ENCODE measurements at places on chromosomes 1 and 21. TPM values are rescaled to one million over a fixed set of nuclear protein-coding genes. Genes with fewer than 3 reads are reported as not detected.

The TNFRSF8 gene
- total RNA-seq = 0.53 TPM

The ZBED6 gene
- total RNA-seq = 23.1 TPM

The TNNT2 gene
- not detected for total RNA-seq

The CELA3A gene
- not detected for total RNA-seq

DNA sequence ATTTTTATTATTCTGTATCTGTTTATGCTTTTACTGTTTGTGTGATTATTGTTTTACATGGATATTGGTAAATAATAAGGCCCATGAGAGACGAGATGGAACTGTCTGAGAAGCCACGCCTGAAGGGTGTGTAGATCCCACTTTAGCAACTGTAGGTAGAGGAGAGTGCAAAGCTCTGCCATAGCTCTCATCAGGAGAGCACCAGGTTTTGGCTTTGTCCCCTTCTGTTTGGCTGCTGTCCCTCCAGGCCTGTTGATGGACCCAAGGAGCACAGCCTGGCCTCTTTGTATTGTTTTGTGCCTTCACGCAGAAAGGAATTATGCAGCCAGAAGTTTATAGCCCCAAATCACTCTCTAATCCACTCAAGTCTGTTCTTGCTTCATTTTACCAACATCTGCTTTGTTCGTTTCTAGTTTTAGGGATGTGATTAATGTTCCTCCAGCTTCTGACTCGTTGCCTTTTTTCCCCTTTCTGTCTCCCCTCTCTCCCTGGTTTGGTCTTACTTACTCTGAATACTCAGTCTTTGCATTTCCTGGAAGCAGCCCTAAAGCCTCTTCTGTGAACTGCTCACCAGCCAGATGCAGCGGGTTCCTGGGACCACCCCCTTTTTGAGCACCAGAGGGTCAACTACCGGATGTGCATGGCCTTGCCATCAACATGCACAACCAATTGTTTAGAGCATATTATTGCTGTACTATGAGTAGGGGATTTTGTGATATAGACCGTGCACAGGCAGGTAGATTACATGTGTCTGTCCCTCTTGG, 127.3 kb downstream of the HHAT start:
- no peak for DNase-seq

DNA sequence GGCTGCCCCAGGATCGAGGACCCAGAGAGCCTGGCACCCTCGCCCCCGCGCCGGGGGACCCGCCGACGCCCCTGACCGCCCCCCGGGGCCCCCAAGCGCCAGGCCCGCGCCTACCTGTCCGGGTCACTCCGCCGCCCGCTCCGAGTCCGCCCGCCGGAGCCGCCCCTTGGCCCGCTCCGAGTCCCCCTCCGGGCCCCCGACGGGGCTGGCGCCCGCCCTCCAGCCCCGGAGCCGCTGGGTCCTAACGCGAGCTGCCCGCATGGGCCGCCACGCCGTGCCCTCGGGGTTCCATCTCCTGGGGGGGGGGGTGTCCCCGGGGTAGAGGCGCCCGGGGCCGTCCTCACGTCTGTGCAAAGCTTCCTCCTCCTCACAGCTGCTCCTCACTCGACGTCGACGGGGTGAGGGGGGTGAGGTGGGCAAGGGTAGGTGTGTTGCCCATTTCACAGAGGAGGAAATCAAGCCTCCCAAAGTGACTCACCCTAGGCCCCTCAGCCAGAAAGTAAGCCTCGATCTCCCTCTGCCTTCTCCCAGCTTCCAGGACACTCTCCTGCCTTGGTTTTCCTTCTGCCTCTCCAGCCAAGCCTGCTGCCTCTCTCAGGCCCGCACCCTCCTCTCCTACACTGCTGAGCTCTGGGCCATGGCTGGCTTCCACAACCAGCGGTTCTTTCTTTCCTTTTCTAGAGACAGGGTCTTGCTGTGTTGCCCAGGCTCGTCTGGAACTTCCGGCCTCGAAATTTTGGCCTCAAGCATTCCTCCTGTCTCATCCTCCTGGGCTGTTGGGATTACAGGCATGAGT, at the start of gene MFAP2:
MFAP2 (minus strand) TSS at position 148 of the 796 bp plus-strand sequence. CDS start 2,347 bp downstream, outside the sequence.
- no peak for DNase-seq

GRCh38 chr1:144101397-144102045, 129.7 kb upstream of the FAM72C start:
- DNase-seq = peak; percentile 1

DNA sequence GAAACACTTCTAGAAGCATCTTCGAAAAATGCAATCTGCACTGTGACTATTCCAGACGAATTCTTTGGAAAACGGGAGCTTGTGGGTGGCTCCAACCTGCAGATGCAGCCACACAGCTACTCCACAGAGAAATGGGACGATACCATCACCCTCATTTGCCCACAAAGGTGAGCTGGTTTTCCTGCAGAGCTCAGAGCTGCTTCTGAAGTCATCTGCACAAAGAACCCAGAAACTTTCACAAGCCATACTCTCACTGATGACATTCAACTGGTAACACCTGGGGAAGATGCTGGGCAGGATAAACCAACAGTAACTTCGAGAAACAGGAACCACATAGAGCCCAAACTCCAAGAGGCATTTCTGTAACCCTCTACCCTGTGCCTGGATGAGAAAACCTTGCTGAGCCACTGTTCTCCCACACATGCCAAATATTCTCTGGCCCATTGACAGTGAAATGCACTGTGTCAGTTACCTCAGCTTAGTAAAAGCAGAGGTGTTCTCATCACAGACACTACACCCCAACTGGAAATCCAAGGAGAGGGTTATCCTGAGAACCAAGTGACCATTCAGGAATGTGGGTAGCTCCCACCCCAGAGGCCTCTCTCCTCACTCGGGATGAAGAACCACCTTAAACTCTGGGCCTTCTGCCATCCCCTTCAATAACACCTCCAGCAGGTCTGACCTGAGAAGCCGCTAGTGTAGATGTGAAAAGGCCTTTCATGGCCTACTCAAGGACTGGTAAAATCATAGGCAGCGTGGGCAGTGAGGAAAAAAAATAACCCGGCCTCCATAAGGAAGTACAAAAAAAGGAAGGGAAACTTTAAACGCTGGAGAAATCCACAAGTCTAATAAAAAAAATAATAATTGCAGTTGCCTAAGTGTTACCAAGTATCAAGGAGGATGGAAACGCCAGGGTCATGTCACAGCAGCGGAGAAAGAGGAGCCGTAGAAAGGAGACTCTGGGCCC, 56.7 kb downstream of the HSF2BP start:
- no peak for DNase-seq

GRCh38 chr1:51734896-51735745, 118.2 kb downstream of the OSBPL9 start:
- no peak for DNase-seq

DNA sequence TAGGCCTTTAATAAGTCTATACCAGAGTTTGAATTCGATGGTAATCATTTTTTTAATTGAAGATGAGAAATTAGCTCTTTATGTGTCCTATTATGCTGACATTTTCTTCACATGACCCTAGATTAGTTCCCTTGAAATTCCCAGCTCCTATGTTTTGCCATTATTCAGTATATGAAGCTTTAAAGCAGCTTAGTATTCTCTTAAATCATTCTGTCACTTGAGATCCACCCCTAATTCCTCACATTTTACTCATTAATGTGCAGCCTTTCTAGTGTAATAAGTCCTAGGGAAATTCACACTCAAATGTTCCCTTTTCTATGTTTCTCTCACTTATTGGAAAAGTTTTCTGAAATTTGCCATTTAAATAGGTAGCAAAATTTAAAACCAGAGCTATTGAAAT, 704.5 kb upstream of the B3GALT2 start:
- no peak for DNase-seq

GRCh38 chr1:35808450-35809113, 766 bp downstream of the AGO4 start:
- DNase-seq = peak; percentile 14

- no peak for DNase-seq
These were observed 898.8 kb upstream of the NEGR1 start for GRCh38 chr1:73181190-73181540.
